AG04450 (cell line): ENCODE measurements at places on chromosomes 11 and 22.

DNA sequence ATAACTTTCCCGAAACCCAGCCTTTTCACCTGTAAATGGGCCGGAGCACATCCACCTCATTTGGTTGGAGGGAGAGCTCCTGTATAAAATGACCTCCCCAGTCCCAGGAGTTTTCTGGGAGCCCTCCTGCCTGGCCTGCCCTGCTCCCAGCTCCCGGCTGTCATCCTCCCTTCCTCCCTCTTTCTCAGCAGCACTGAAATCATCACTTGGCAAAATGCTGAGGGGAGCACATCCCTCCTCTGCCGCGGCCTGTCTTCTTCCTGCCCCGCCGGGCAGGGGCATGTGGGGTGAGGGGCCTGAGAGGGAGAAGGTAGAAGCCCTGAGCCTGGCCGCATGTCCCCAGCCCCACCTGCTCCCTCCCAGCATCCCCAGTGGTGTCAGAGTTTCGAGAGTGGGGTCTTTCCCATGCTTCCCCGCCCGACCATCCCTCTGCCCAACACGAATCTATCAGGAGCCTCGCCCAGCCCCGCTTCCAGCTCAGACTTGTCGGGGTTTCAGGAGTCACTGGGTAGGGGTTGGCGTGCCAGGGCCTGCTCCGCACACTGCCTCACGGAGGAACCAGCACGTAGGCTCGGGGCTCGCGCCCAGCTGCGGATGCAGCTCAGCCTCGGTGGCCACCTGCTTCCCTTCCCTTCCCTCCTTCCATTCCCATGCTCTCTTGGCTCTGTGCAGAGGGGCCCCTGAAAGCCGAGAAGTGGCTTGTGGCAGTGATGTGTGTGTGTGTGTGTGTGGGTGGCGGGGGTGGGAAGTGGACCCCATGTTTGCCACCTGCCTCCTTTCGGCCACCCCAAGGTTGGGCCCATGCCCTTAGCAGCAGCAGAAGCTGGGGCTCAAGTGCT, 37.1 kb downstream of the NECTIN1 start:
- DNase-seq = no peak

DNA sequence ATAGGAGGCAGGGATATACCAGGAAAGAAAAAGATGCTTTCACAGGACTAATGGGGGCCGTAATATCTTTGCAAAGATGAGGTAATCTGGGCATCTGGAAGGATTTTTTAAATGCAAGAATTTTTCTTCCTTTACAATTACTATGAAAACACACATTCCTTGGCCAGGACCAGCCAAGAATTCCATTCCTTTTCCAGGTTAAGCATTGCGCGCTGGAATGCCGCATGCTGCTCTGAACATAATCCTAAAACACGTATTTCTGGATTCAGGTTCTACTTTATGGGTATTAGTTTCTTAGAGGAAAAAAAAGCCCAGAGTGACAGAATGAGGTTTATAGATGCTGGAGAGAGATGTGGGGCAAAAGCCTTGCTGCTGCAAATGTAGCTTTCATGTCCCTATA, 99.4 kb upstream of the SORL1-AS1 start:
- DNase-seq = no peak

GRCh38 chr22:30386608-30386959, 627 bp downstream of the RNF215 start:
- no peak for DNase-seq

DNA sequence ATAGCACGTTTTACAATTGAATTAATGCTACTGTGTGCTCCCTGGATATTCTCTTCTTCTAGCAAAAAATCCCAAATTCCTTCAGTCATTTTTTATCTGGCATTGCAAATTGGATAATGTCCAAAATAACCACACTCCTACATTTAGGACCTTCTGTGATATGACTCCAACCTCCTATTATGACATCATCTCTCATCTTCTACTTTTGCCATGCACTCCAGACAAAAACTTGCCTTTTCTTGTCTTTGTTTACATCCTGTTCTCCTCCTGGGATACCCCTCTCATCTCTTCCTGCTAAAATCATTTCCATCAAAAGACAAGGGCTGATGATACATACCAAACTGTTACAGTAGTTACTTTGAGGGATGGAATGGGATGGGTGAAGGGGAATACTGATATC, 20.6 kb upstream of the TMEM218 start:
- DNase-seq = no peak

- DNase-seq = no peak
Measured at GRCh38 chr11:67542971-67543370, 19.7 kb upstream of the CABP2 start.

- no peak for DNase-seq
Measured at GRCh38 chr11:110301032-110301431, 4.6 kb upstream of the RDX start.

GRCh38 chr11:12159351-12160099, 49.1 kb downstream of the MICAL2 start:
- peak; percentile 88 for DNase-seq

GRCh38 chr11:27410272-27410671, 47.3 kb upstream of the CCDC34 start:
- no peak for DNase-seq

GRCh38 chr22:43159484-43160178, 8.3 kb downstream of the TSPO start:
- DNase-seq = no peak

DNA sequence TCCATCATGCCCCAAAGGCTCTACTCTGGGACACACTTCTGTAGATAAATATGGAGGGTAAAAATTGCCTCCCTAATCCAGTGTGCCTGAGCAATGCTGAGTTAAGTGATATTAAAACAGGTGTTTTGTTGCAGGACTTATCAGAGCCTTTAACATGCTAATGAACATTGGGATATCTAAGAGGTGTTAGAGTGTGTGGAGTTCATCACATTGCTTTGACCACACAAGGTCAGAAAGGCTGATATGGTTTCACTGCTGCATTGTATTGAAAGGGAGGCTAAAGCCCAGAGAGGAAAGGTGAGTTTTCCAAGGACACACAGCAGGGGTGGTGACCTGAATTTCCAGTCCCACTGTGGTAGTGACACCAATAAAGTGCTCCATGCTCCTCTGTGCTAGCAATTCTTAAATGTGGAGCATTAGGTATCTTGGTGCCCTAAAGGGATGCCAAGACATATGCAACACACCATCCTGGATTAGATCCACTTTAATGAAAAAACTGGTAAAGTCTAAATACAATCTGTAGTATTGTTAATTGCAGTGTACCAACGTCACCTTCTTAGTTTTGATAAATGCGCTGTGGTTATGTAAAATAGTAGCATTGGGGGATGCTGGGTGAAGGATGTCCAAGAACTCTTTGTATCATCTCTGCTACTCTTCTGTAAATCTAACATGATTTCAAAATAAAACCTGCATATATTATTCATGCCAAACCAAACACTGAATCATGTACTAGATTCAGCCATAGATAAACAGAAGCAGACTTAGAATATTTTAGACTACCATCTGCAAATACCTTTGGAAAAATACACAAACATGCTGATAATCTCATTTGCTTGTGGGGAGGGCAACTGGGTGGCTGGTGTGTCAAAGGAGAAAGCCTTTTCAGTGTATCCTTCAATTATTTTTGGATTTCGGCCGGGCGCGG, 45.8 kb downstream of the MIAT start:
- DNase-seq = peak; percentile 24

GRCh38 chr11:70643642-70644041, 245.3 kb downstream of the CTTN start:
- DNase-seq = no peak
